ENCODE measurements at places on chromosomes 6 and 20.

DNA sequence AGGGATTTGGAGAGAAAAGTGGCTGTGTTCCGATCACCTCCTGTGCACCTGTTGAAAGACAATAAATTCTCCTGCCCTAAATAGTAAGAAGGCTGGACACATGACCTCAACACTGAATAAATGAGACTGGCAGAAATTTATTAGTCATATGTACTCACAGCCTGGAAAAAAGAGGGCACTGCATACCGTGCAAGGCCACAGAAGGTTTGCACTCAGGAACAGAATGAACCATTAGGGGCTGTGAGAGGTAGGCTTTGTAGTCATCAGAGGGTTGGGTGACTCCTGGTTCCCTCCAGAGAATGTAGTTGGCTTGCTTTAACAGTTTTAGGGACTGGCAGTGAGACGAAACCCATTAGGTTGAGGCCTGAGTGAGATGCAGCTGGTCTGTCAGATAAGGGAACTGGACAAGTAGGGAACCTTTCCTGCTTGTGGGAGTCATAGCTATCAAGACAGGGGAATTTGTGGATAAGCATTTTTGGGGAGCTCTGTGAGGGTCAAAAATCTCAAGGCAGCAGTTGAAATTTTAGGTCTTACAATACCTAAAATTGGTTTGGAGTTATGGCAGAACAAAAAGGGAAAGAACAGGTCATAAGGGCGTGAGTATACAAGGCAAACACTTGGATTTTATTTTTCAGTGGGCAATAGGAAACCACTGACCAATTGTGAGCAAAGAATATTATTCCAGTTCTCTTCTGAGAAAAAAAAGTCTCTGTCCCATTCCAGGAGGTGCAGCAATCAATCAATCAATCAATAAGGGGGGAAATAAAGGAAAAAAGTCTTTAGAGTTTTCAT, 67.9 kb upstream of the BTN3A2 start:
- DNase-seq = no peak

GRCh38 chr6:42482174-42482573, 30.4 kb upstream of the TRERF1 start:
- no peak for DNase-seq

DNA sequence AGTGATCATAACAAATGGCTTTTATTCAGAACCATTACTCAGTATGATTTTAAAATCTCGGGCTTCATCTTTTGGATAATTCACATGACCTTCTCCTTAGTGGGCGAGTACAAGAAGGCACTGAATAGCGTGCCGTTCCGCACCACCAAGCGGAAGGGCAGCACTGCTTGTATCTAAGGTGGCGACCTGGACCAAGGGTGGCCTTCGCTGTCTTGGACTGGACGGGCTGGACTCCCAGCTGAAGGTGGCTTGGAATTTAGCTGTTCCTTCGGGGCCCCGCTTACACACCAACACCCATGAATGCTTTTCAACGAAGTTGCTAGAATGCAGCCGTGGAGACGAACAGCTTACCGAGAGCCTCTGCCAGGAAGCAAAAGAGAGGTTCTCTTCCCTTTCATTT, 168.6 kb upstream of the AGPAT4 start:
- DNase-seq = no peak

DNA sequence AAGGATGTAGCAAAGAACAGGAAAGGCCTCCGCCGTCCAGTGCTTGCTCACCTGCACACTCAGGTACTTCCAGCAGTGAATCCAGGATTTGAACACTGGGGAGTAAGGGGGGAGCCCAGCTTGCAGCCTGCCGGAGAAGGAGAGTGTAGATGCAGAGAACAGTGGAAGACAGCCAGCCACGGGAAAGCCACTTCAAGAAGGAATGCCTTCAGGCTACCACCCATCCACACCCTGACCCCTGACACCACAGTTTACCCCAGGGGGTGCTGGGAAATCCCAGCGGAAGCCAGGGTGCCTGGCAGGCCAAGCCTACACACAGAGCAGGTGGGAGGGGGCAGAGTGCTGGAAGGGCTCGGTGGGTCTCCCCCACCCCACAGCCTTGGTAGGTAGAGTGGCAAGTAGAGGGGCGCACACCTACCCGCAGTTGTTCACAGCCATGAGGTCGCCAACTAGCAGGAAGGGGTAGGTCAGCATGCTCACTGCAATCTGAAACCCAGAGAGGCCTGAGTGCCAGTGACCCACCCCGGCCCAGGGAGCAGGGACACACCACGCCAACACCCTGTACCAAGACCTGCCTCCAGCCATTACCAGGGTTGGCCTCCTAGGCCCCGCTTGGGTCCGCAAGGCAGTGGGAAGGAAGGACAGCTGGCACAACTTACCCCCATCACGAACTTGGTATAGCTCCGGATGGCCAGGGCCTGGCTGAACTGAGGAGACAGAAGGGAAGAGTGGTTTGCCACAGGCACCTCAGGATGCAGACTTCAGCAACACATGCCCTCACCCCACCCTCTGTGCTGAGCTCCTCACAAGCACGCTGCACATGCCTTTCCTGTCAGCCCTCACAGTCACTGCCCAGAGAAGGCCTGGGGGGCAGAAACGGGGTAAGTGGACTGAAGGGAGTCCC, 15.7 kb downstream of the PI16 start:
- DNase-seq = no peak

- no peak for DNase-seq
These were observed 911.4 kb upstream of the FLRT3 start for GRCh38 chr20:15248618-15249395.

- DNase-seq = no peak
These were observed 252.5 kb upstream of the NOX3 start for GRCh38 chr6:155708100-155708499.

GRCh38 chr6:111806165-111806547, 67.1 kb downstream of the FYN start:
- no peak for DNase-seq
